Activated CD8-positive, alpha-beta memory T cell treated with anti-CD3 and anti-CD28 coated beads, Interleukin-2, amount 10 ng/mL, durations not matched to agents 7 days and 5 days (primary cell): ENCODE measurements at places on chromosomes 13 and 19. TPM values are rescaled to one million over a fixed set of nuclear protein-coding genes. Genes with fewer than 3 reads are reported as not detected.

DNA sequence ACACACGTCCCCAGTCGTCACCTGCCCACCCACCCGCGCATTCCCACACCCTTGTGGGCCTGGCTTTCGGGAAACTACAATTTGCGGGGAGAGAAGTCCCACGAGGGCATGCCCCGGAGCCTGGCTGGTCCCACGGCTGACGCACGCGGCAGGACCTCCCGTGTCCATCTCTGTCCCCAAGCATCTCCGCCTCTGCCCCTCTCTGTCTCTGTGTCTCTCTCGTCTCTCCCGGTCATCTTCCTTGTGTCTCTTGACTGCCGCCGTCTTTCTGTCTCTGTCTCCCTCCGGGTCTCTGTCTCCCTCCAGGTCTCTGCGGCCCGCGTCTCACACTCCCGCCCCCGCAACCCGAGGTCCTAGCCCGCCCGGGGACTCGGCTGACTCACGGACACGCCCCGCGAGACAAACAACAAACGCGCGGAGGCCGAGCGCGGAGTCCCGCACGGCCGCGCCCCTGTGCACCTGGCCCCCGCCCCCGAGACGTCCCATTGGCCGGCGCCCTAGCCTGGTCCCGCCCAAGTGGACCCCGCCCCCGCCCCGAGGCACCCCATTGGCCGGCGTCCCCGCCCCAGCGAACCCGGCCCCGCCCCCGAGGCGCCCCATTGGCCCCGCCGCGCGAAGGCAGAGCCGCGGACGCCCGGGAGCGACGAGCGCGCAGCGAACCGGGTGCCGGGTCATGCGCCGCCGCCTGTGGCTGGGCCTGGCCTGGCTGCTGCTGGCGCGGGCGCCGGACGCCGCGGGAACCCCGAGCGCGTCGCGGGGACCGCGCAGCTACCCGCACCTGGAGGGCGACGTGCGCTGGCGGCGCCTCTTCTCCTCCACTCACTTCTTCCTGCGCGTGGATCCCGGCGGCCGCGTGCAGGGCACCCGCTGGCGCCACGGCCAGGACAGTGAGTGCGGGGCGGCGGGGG, at the start of gene FGF22:
Gene FGF22, plus strand, starts transcription at position 627 of the 908 bp plus-strand sequence. Its CDS starts 47 bp downstream, at position 674.
- H3K4me3 ChIP-seq = peak within 1 kb of the TSS; percentile 76
- DNase-seq = peak; percentile 95
- H3K36me3 ChIP-seq = no peaks in the 10 kb centered on the region
- peaks cover 3% of the 10 kb centered on the region for H3K27me3 ChIP-seq
- peaks cover 5% of the 10 kb centered on the region for H3K4me1 ChIP-seq
- no peak within 1 kb of the TSS for H3K27ac ChIP-seq

DNA sequence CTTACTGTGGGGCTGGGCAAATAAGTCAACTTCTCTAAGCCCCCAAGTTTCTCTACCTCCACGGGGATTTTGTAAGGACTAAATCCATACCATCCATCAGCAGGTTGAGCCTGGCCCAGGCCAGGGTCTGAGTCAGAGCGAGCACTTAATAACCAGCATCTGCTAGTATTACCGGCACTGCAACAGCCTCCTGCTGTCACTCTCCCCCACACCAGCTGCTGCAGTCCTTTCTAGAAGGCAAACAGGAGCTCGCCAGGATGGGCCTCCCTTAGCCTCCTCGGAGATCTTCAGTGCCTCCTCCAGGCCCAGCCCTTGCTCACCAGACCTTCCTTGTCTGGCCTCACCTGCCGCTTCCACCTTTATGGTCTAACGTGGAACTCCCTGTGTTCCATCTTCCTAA, 3.2 kb downstream of the NAPA start:
- H3K4me3 ChIP-seq = no peak overlapping the region
- peaks cover 10% of the 10 kb centered on the region for H3K36me3 ChIP-seq
- H3K27me3 ChIP-seq = no peaks in the 10 kb centered on the region
- DNase-seq = no peak
- H3K4me1 ChIP-seq = peaks cover 56% of the 10 kb centered on the region
- H3K27ac ChIP-seq = peak overlapping the region; percentile 99

DNA sequence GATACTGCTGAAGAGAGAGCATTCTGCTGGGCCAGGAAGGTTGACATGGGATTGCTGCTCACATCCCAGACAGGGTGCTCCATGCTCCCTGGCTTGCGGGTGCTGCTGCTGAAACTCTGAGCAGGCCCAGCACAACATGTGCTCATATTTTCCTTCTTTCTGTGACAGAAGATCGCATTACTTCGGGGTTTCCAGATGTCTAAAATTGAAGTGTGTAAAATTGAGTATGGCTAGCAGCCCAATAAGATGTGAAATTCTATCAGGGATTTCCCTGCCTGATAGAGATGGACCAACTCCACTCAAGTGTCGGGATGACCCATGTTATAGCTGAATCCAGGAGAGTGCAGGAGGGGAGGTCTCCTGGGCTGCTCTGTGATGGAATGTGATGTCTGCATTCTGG, 55.6 kb upstream of the KL start:
- H3K4me1 ChIP-seq = no peaks in the 10 kb centered on the region
- no peaks in the 10 kb centered on the region for H3K36me3 ChIP-seq
- H3K27me3 ChIP-seq = peaks cover 23% of the 10 kb centered on the region
- no peak overlapping the region for H3K4me3 ChIP-seq

DNA sequence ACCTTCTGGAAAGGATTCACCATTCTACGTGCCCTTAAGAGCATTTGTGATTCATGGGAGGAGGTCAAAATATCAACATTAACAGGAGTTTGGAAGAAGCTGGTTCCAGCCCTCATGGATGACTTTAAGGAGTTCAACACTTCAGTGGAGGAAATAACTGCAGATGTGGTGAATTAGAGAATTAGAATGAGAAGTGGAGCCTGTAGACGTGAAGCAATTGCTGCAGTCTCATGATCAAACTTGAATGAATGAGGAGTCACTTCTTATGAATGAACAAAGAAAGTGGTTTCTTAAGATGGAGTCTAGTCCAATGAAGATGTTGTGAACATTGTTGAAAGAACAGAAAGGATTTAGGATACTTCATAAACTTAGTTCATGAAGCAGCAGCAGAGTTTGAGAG, 129.1 kb downstream of the TNFRSF19 start:
- H3K27ac ChIP-seq = no peak overlapping the region
- H3K4me3 ChIP-seq = no peak overlapping the region
- H3K36me3 ChIP-seq = no peaks in the 10 kb centered on the region
- H3K4me1 ChIP-seq = peaks cover 14% of the 10 kb centered on the region

- no peak overlapping the region for H3K27ac ChIP-seq
- H3K4me1 ChIP-seq = peaks cover 6% of the 10 kb centered on the region
- H3K4me3 ChIP-seq = peak overlapping the region; percentile 15
- H3K36me3 ChIP-seq = peaks cover 2% of the 10 kb centered on the region
- no peak for DNase-seq
Measured at GRCh38 chr19:12996406-12997094, 1.3 kb downstream of the NFIX start.

- no peaks in the 10 kb centered on the region for H3K4me1 ChIP-seq
- no peak overlapping the region for H3K27ac ChIP-seq
- no peak for DNase-seq
- H3K4me3 ChIP-seq = no peak overlapping the region
- H3K27me3 ChIP-seq = no peaks in the 10 kb centered on the region
Measured at GRCh38 chr19:33247441-33247819, 21.8 kb upstream of the SLC7A10 start.

DNA sequence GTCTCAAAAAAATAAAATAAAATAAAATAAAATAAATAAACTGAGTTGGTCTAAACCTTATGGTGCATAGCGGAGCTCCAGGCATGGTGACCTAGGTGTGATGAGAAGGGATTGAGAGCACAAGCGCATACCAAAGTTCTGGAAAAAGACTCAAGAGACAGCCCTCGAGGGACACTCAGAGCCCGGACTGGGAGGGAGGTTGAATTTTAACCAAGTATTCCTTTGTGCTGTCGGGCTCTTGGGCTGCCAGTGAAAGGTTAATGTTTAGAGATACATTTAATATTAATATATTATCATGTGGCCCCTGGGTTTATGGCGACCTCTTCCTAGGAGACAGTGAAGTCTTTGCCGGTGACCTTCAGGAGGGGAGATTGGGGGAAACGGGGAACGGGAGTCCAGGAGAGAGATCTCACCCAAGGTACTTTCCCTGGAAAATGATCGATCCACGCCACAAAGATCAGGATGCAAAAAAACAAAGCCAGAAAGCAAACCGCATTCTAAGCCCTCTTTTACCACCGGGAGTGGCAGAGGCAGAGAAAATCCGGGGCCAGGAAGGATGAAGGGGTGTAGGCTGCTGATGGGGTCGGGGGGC, 1.6 kb downstream of the FUT6 start:
- H3K4me3 ChIP-seq = no peak overlapping the region
- peaks cover 15% of the 10 kb centered on the region for H3K4me1 ChIP-seq
- DNase-seq = no peak
- H3K36me3 ChIP-seq = no peaks in the 10 kb centered on the region

DNA sequence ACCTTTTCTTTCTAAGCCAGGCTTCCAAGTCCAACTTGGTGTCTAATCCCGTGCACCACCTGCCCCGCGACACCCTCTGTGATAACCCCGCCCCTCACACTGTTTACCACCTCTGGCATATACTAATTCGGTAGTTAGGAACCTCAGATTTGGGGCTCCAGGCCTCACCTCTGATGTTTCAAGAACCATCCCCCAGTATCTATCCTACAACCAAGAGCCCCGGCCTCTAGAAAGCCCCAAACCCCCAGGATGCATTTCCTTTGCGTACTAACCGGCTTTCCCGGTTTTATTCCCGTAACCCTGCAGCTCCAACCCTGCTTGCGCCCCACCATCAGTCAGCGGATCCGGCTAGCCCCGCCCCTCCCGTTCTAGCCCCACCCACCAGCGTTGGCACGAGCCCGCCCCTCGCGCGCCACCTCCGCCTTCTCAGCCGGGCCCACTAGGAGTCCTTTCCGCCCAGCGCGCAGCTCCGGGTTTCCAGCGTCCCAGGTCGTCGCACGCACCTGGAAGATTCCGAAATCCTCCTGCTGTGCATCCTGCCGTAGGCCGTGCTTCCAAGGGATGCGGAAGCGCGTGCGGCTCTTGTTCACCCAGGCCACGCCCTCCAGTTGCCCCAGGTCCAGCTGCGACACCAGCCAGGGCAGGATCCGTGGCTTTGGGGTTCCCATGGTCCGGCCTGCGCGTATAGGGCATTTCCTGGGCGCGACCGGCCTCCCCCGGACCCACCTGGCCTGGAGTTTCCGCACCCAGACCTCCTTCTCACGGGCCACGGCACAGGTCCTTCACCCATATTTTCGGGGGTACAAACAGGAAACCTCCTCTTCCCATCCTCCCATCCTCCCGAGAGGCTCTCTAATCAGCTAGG, 1.3 kb downstream of the IRF3 start:
- peaks cover 16% of the 10 kb centered on the region for H3K36me3 ChIP-seq
- H3K27ac ChIP-seq = peak overlapping the region; percentile 92
- H3K4me3 ChIP-seq = peak overlapping the region; percentile 97

Gene SIAH3
- not detected for total RNA-seq

Gene ZNF134
- total RNA-seq = 17.8 TPM

Gene KLHL1
- total RNA-seq = not detected
